ENCODE measurements at places on chromosomes 7 and 10.

DNA sequence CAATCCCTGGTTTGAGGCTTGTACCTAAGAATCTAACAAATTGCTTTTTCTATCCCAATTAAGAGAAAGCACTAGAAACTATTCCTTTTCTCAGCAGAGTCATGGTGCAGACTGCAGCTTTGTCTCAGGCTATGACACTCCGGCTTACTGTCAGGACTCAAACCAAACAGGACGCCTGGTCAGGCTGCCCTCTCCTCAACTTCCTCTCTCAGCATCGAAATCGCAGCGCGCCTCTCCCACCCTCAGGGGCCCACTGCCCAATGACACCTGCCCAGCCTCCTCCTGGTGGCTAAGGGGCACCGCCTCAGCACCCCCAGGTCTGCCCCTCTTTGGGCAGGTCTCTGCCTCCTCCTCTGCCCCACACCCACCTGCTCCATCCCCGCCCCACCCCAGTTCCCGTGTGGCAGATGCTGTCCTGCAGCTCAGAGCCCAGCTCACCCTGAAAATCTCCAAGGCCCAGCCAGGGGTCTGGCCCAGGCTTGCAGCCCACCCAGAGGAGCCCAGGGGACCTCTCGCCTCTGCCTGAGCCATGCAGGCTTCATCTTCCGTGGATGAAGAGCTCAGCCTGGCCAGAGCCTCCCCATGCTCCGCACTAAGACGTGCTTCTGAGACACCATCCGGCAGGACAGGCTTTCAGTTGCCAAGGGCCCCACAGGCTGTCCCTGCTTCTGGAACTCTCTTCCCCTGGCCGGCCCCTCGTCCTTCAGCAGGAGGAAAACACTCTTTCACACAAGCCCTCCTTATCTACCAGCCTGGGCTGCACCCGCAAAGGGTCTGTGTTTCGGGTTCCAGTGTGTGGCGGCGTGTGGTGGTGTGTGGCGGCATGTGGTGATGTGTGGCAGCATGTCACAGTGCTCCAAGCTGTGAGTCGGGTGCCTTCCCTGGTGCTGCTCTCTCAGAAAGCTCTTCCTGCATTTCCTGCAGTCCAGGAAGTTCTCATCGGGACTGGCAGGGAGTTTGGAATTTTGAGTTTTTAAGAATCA is 16.4 kb upstream of the PTPRN2 start:
- DNase-seq = no peak

GRCh38 chr7:127678947-127679346 is 27.0 kb downstream of the SND1 start:
- no peak for DNase-seq

- no peak for DNase-seq
Observed at GRCh38 chr7:12524794-12525386, 45.6 kb upstream of the SCIN start.

DNA sequence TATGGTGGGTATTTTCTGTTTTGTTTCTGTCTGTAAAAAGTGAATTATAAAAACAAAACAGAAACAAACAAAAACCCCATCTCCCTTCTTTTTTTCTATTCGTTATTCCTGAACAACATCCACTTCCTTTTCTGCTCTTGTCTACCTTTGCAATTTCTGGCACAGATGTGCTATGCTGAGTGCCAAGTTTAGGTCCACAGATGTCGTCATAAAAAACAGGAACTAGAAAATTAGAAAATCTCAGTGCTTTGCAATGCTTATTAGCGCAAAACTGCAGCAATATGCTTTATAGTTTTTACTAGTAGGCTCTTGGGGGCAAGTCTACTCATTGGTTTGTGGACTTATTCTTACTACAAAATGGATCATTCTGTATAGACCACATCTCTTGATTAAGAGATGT is 94.2 kb upstream of the PRKCQ start:
- no peak for DNase-seq

GRCh38 chr10:11345224-11346054 is 266.0 kb downstream of the USP6NL start:
- no peak for DNase-seq

GRCh38 chr10:103428989-103429643 is 23.1 kb downstream of the CALHM2 start:
- no peak for DNase-seq

- DNase-seq = no peak
Observed at GRCh38 chr10:73553761-73554160, 37.4 kb downstream of the USP54 start.

GRCh38 chr7:15461576-15461975 is 100.2 kb downstream of the AGMO start:
- no peak for DNase-seq

DNA sequence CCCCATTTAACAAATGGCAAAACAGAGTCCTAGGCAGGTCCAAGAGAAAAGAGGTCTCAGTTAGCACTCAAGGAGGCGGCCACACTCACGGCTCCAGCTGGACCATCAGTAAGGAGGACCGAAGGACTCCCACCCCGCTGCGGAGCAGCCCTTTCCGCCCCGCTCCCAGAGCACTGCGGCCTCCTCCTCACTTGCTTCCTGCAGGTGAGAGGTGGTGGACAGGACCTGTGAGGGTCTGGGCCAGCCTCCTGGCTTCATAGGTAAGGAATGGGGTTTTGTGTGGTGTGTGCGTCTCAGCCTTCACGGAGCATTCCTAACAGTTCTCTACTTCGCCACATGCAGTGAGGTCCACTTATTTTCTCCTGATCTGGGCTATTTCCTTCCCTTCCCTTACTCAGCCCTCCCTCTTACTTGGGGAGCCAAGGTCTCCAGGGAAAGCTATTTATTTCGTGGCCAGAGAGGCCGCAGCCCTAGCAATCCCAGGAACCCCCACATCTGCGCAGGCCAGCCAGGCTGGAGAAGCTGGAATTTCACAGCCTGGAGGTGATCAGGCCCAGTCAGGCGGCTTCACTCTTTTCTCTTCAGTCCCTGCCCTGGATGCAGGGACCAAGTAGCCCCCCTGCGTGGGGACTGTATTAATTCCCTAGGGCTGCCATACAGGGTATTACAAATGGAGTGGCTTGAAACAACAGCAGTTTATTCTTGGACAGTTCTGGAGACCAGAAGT is 45.9 kb downstream of the ZNF783 start:
- no peak for DNase-seq

DNA sequence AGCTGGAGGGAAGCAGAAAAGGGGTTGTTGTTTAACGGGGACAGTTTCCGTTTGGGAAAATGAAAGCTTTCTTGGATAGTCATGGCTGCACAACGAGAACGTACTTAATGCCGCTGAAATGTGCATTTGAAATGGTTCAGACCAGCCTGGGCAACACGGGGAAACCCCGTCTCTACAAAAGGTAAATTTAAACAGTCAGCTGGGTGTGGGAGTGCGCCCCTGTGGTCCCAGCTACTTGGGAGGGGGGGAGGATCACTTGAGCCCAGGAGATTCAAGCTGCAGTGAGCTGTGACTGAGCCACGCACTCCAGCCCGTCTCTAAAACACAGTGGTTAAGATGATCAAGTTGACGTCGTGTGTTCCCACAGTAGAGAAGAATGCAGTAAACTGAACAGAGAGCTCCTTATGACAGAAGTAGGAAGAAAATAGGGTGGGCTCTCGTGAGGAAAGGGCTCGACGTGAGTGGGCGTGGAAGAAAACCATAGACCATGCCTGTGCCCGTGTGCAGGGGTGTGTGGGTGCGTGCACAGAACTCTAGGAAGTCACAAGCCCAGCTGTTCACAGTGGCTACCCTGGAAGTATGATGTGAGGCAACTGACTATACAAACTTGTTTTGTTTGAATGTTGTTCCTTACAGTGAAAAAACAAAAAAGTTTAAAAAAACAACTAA is 4.1 kb upstream of the FUOM start:
- DNase-seq = no peak

- no peak for DNase-seq
Observed at GRCh38 chr7:30084212-30084611, 50.6 kb upstream of the MTURN start.

- no peak for DNase-seq
Observed at GRCh38 chr10:103786020-103786419, 69.4 kb downstream of the SH3PXD2A start.

DNA sequence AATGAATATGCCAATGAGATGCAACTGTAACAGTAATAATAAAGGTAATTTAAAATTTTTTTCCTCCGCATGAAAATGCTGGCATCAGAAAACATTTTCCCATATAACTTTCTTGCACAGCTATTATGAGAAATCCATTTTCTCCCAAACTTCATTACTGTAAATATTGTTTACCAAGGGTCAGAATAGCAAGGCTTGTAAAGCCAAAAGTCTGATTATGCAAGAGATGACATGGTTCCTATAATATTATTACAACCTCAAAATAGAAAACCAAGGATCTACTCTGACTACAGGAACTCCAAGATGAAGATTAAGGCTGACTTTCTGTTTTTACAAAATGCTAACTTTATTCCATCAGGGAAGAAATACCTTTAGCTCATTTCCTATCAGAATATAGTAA is 162.7 kb upstream of the CDK1 start:
- no peak for DNase-seq

- DNase-seq = no peak
Observed at GRCh38 chr7:24821045-24821753, 63.9 kb upstream of the GSDME start.

DNA sequence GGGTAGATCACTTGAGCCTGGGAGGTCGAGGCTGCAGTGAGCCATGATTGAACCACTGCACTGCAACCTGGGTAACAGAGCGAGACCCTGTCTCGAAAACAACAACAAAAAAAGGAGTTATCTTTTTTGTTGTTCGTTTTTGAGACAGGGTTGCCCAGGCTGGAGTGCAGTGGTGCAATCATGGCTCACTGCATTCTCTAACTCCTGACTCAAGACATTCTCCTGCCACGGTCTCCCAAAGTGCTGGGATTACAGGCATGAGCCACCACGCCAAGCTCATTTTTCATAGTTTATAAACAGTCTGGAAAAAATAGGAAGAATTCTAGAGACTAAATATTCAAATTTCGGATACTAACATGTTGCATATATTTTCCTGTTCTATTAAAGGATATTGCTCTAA is 29.4 kb downstream of the SFXN4 start:
- no peak for DNase-seq

DNA sequence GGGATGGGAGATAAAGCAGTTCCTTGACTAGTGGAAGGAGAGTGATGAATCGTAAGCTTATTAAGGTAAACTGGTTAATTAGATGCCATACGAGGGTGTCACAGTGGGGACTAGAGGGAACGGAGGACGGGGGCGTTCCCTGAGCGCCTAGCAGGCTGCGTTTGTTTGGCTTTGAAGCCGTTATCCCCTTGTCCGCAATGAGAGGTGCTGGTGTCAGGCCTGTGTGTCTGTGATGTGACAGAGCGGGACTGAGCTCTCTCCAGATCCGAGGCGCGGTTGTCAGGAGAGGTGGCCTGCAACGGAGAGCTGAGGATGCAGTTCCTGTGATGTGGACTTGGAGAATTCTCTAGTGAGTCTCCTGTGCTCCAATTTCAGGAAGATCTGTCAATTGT is 60.0 kb upstream of the PRPS1L1 start:
- no peak for DNase-seq

DNA sequence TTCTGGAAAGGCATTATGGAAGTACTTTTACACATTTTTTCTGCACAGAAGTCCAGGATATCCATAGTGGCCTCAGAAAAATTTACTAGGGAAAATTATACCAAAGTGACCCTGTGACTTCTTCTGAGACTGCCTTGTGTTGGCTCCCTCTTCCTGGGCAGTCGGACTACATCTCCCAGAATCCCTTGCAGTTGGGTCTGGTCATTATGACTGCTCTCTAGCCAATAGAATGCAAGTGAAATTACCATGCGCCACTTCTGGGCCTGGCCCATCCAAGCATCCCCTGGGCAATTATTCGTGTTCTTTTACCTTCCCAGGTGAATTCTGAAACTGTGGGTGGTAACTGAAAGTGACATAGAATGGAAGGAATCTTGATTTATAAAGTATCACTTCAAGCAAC is 430.9 kb downstream of the ACTR3B start:
- no peak for DNase-seq
